ENCODE measurements at places on chromosomes 12 and 14.

DNA sequence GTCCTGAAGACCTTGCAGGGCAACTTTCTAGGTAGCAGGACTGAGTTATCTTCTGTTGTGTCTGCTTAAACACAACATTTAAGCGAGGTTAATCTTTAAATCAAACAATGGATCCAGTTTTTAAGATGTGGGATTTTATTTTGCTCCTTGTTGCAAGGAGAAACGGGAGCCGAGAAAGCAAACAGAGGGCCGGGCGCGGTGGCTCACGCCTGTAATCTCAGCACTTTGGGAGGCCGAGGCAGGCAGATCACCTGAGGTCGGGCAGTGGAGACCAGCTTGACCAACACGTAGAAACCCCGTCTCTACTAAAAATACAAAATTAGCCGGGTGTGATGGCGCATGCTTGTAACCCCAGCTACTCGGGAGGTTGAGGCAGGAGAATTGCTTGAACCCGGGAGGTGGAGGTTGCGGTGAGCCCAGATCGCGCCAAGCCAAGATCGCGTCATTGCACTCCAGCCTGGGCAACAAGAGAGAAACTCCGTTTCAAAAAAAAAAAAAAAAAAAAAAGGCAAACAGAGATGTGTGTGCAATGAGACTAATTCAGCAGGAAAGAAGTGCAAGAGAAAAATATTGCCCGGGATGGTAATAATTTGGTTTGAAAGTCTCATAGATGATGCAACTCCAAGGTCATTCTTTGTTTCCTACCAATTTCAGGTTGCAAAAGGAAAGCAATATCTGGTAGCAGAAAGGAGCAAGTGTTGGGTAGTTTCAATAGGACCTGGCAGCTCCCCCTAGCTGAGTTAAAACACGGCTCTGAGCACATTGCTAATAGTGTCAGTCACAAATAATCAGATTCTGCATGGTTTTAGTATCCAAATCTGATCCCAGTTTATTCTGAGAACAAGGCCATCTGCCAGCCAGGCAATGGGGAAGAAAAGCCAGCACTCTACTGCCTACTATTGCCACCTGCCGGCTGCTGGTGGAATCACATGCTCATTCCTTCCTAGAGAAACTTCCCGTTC lies 141.4 kb downstream of the PPM1H start:
- peak; percentile 50 for DNase-seq

- DNase-seq: no peak
Measured at GRCh38 chr12:79615596-79616560, 74.9 kb downstream of the PAWR start.

DNA sequence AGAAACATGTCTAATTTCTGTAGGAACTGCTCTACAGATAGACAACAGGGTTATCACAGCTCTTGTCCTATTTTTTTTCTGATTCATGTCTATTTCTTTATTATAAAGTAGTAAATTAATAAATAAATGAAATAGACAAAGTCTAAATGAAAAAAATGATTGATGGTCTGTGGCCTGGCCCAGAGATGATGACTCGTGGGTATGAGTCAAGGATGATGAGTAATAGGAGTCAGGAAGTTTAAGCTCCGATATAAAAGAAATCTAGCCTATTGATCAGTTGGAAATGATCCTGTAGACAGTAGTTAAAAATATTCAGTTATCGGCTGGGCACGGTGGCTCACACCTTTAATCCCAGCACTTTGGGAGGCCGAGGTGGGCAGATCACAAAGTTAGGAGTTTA lies 90.6 kb upstream of the RTL1 start:
- no peak for DNase-seq

GRCh38 chr12:28024231-28024995 lies 51.9 kb upstream of the PTHLH start:
- no peak for DNase-seq

DNA sequence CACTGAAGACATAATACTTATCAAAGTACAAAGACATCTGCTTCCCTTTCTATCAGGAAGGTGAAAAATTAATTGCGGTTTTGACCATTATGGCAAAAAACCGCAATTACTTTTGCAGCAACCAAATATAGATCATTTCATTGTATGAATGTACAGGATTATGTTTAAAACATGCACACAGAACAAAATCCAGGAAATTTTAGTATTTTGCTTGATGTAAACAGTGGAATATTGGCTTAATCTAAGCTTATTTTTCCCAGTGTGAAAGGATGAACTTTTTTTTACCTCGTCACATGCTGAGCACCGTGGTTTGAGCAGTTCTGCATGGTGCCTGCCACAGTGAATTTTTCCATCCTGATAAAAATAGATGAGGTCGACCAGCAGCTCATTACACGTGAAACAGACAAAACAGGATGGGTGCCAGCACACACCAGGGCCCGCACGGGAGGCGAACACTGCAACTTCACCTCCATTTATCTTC lies 121.2 kb downstream of the PRICKLE1 start:
- DNase-seq: no peak

- no peak for DNase-seq
Measured at GRCh38 chr14:61090432-61091216, 109.6 kb downstream of the SLC38A6 start.

DNA sequence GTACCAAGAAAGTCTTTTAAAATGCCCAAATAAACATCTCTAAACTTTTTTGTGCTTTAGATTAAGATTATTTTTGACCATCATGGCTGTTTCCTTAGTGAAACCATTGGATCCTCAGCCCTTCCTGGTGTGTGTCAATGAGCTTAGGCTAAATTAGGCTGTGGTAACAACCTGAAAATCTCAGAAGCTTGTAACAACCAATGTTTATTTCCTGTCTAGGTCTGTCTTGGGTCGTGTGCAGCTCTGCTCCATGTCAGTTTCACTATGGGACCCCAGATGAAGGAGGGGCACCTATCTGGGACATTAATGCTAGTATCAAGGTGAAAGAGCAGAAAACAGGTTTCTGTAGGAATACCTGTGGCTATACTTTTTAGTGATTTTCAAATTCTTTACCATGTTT lies 49.9 kb downstream of the KCNMB4 start:
- DNase-seq: no peak

DNA sequence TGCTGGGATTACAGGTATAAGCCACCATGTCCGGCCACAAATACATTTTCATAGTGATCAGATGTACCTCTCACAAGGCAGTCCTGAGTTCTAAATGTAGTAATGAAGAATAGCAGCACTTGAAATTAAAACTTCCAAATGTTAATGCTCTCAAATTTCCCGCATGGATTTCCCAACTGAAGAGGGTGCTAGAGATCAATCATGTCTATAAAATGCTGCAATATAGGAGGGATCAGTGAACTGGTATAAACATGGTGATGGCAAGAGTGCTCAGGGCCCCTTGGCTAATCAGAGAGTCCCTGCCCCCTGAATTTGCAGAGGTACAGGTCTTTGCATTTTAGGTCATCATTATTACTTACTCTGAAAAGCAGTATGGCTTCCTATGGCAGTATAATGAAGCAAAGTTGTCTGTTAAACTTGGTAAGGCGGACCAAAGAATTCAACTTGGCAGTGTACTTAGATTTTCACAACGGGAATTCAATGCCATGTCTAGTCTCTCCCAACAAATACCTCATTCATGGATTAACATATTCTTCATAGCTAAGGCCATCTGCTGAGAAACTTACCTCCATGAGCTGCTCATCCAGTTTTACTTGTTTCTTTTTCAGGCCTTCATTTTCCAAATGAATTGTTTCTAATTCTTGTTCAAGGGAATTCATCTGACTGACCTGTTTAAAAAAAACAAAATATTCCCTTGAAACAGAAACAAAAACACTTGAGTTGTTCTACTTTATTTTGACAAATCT lies 67.0 kb upstream of the SAV1 start:
- DNase-seq: no peak

GRCh38 chr14:94935706-94936300 lies 165.9 kb upstream of the GSC start:
- no peak for DNase-seq

- no peak for DNase-seq
Measured at GRCh38 chr14:53626761-53627160, 329.9 kb downstream of the BMP4 start.
